Eye (tissue), 1 donor: ENCODE measurements at places on chromosomes 7 and 10.
A peak's percentile ranks its signal among the peaks of the same experiment; 100 is the strongest.

DNA sequence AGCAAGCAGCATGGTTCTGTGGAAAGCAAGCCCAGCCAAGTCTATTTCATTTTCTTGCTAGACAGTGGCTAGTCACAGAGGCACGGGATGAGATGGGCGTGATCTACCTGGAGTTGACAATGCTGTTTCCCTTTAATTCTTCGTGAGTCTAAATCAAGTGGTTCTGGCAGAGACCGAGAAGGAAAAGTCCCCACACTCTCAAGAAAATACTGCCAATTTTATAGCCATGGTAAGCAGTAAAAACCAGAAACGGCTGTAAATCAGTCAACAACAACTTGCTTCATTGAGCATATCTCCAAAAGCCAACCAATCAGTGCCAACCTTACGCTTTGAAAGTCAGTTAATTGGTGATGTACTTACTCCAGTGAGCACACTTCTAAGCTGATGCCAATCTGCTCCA lies 223.4 kb downstream of the SEC23IP start:
- DNase-seq, result no peak

GRCh38 chr7:142376356-142376997 lies 118.6 kb upstream of the PRSS58 start:
- DNase-seq, result no peak

DNA sequence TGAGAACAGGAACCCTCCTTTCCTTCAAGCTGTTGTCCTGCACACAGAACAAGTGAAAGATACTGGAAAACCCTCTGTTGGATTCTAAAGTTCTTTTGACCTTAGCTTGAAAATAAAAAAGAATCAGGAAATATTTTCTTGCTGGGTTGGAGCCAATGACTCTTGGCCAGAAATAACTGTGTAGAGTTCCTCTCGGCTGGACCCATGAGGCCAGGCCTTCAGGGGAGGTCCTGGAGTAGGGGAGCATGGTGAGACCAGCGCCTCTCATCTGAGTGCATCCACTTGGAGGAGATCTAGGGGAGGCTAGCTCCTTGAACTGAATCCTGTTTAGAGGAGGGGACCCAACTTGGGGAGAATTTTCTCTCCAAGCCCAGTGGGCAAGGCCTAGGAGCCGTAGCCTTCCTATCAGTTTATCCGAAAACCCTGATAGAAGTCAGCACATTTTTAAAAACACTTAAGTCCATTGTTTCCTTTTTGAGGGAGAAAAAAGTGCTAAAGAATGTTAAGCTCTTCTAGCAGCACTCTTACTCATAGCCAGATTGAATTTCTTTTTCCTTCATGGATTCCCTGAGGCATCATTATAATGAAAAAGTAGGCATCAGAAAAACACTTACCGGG lies 635.7 kb upstream of the ANKRD30A start:
- peak; percentile 42 for DNase-seq

- no peak for DNase-seq
These were observed 67.3 kb downstream of the PHYHIPL start for GRCh38 chr10:59243611-59244195.

DNA sequence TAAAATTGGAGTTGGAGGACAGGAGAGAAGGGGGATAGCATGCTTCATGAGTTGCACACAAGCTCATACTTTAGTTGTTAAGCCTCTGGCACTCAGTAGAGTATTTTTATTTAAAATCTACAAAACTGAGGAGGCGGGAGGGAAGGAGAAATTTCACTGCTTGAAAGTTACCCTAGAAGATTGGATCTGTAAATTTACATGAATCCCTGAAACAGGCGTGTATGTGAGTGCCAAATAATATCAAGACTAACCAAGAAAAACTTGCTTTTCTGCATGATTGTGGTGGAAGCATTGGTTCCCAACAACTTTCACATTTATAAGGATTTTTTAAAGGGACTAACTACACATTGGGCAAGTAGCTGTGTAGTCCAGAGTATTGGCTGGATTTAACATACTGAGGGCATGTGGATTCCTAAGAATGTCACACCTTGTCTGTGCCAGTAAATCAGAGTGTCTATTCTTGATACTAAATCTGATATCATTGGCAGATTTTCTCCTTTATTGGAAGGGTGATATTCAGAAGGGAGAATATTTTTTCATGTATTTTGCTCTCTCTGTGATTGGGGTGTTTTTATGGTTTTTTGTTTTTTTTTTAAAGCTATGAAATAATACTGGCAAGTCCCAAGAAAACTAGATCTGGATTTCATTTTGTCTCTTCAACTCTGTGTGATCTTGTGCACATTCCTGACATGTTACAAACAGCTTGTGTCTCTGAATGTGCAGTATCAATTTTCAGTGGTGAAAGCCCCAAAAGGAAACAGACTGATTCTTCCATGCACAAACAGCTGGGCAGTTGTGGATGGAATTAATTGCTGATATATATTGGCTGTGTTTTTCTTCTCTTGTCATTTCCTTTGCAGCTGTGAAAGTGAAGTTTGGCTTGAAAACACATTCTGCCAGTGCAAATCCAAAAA lies 67.2 kb downstream of the ADD3 start:
- peak; percentile 81 for DNase-seq

DNA sequence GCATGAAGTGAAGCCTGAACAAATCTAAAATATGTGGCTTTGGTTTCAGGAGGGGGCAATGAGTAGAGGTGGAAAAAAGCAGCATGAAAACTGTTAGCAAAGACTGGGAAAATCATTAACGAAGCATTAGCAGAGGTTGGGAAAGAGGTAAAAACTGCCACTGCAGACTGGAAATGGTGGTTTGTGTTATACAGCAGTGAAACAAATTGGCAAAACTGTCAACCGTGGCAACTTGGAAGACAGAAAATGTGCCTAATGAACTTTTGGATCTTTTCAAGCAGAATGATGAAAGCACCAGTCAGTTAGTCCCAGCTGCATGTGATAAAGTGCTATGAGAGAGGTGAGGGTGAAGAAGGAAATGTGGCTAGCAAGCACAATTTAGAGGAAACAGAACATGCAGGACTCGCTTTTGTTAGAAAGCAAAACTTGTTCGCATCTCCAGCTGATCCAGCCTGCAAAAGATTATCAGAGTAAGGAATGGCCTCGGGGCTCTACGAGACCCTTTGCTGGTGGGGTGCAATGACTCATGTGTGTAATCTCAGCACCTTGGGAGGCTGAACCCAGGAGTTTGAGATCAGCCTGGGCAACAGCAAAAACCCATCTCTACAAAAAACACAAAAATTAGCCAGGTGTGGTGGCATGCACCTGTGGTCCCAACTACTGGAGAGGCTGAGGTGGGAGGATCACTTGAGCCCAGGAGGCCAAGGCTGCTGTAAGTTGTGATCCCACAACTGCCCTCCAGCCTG lies 45.7 kb downstream of the SKIDA1 start:
- DNase-seq, result peak; percentile 39

- no peak for DNase-seq
These were observed 6.7 kb downstream of the TES start for GRCh38 chr7:116216956-116217571.

- peak; percentile 61 for DNase-seq
These were observed 20.5 kb upstream of the ZNF273 start for GRCh38 chr7:64882341-64883112.

GRCh38 chr10:132061030-132061429 lies 4.7 kb upstream of the JAKMIP3 start:
- no peak for DNase-seq

DNA sequence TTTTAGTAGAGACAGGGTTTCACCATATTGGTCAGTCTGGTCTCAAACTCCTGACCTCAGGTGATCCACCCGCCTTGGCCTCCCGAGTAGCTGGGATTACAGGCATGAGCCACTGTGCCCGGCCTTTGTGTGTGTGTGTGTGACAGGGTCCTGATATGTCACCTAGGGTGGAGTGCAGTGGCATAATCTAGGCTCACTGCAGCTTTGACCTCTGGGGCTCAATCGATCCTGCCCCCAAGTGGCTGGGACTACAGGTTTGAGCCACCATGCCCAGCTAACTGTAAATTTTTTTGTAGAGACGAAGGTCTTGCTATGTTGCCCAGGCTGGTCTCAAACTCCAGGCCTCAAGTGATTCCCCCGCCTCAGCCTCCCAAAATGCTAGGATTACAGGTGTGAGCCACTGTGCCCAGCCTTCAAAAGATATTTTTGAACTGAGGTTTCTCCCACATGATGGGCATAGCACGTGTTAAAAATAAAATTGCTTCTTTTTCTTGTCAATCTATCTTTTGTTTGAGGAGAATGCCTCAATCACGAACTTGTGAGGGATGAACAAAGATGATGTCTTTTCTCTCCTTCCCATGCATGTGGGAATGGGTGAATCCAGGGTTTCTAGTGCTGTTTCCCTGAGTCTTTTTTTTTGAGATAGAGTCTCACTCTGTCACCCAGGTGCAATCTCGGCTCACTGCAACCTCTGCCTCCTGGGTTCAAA lies 30.8 kb upstream of the PSAP start:
- no peak for DNase-seq

DNA sequence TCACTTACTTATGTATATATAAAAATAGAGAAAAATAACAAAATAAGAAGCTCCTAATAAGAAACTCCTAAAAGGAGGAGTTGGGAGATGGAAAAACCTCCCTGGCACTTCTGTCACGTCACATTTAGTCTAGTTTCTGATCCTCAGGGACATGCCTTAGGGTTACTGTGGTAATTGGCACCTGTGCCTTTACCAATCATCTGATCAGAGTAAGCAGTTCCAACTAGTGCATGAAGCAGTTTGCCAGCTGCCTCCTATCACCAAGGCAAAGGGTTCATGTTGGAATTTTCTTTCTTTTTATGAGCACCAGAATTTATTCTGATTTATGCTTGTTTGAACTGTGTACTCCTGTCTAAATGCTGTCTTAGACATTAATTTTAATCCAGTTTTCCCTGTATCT lies 49.9 kb downstream of the ARL4A start:
- DNase-seq, result no peak

DNA sequence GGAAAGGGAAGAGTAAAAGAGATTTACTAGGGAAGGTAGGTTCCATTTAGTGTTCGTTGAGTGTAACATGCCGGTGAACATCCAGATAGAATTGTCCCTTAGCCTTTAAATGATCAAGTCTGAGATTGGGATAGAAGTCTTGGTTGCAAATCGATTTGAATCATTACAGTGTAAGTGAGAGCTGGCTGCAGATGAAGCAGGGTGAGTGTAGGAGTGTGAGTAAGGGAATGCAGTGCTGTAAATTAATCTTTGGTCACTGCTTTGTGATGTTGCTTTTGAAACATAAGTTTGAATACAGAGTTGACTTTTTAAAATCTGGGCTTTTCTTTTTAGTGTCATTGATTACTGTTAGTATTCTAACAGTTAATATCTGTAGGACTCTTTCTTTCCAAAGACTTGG lies 16.3 kb downstream of the TPST1 start:
- DNase-seq, result no peak

- DNase-seq, result no peak
These were observed 81.0 kb downstream of the RNF216 start for GRCh38 chr7:5700391-5700985.

DNA sequence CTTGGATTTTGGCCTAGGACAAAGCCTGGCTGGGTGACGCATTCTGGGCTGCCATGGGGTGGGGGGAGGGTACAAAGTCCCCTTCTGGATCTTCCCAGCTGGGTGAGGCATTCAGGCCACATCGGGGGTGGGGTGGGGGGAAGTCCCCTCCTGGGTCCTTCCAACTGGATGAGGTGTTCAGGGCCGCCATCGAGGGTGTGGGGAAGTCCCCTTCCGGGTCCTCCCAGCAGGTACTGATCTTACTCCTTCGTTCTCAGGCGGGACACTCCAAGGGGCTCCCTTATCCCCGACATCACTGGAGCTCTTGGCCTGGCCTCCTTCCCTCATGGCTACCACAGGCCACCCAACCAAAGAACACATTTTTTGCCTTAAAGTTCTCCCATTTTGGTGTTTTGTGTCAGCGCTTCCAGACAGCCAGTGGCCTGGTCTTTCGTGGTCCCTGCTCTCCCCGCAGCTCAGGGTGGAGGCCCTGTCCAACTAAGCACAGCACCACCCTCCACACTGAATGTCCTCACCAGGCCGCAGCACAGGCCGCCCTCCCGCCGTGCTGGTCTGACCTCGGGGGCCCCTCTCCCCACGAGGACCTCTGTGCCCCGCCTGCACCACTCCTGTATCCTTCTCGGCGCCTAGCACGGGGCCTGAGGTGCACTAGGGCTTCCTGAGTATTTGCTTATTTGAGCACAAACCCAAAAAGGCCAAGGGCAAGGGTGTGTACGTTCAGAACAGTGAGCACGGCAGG lies 38.5 kb downstream of the EN2 start:
- no peak for DNase-seq

DNA sequence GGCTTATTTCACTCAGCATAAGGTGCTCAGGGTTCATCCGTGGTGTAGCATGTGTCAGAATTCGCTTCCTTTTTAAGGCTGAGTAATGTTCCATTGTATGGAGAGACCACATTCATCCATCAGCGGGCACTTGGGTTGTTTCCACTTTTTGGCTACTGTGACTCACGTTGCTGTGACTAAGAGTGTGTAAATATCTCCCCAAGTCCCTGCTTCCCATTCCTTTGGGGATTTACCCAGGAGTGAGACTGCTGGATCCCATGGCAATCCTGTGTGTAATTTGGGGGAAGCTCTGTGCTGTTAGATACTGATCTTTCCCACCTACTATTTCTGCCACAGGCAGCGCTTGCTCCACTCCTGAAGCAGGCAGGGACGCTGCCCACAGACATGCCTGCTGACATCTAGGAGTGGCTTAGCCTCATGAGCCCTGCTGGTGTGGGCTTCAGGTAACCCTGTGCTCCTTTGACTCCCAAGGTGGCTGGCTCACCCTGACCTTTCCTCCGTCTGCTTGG lies 346.0 kb downstream of the FRMD4A start:
- no peak for DNase-seq

GRCh38 chr7:48718731-48719378 lies 205.5 kb upstream of the CDC14C start:
- no peak for DNase-seq

DNA sequence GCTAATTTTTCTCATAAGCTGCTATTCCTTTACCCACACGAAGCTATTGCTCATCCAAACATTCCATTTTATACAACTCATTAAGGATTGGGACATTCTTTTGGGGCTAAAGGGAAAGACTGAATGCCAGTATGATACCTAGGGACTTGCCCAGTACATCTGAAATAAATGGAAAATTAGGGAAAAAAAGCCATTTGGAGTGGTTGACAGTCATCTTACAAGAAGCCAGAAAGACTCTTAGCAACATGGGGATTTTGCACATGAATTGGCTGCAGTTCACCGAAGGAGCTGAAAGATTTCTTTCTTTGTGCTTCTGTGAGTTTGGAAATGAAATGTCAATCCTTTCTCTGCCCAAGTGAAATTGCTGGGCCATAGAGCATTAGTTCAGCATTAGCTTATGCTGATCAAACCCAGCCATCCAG lies 43.3 kb upstream of the MTURN start:
- no peak for DNase-seq

DNA sequence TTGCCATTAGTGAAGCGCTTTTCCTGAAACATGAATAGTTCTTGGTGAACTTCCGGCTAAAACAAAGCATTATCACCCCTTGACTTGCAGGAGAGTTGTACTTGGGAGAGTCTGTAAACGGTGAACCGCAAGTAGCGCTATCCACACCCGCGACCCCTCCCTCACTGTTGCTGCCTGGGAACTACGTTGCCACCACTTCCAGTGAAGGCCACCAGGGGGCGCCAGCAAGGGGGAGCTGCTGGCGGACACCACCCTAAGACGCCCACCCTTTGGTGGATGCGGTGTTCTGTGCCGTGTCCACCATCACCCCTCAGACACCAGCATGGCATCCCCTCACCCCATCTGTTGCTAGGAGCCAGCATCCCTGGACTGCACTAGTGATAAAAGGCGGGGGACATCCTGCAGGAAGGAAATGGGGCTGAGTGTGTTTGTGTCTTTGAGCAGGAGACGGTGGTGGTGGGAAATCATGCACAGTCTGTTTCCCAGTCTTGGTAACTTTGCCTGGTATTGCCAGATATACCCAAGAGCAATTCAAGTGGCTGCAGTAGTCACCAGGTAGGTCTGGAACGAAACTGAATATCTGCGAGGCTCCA lies 298.2 kb downstream of the FRMD4A start:
- DNase-seq, result peak; percentile 48
